ENCODE measurements at places on chromosomes 5 and 9.

DNA sequence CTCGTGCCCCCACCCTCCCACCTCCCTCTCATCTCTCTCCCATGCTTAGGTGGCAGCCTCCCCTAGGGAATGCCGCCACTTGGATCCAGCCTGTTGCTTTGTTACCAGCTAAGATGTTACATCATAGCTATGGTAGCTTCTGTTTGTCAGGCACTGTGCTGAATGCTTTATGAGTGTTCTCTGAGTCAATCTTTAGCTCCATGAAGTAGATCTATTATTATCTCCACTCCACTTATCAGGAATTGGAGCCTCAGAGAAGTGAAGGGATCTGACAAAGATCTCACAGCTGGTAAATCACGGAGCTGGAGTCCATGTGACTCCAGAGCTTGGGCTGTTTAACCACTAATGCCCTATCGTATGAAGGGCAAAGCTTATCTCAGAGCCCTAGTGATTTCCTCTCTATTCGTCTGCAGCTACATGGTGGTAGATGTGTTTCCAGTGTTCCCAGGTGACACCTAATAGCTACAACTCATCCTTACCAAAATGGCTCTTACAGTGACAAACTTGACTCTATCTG is 54.1 kb downstream of the GARNL3 start:
- no peak for DNase-seq

DNA sequence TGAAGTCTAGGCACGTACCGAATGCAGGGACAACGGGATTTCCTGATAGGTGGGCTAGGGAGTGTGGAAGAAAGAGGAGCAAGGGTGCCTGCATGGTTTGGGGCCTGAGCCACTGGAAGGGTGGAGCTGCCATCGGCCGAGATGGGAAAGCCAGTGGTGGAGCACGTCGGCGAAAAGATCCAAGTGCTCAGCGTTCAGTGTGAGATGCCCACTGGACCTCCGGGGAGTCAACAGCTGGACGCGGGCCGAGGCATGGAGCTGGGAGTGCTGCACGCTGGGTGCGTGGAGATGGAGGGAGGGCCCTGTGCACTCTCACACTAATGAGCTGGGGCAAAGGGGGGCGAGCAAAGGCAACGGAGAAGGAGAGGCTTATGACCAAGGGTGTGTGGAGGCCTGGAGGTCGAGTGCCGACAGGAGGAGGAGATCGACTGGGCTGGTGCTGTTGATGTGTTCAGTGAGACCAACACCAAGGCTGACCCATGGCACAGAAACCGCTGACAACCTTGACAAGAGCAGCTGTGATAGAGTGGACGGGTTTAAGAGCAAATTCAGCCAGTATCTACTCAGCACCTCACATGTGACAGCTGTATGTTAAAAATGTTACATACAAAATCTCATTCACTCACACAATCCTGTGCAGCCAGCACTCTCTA is 85.7 kb downstream of the STK10 start:
- no peak for DNase-seq

DNA sequence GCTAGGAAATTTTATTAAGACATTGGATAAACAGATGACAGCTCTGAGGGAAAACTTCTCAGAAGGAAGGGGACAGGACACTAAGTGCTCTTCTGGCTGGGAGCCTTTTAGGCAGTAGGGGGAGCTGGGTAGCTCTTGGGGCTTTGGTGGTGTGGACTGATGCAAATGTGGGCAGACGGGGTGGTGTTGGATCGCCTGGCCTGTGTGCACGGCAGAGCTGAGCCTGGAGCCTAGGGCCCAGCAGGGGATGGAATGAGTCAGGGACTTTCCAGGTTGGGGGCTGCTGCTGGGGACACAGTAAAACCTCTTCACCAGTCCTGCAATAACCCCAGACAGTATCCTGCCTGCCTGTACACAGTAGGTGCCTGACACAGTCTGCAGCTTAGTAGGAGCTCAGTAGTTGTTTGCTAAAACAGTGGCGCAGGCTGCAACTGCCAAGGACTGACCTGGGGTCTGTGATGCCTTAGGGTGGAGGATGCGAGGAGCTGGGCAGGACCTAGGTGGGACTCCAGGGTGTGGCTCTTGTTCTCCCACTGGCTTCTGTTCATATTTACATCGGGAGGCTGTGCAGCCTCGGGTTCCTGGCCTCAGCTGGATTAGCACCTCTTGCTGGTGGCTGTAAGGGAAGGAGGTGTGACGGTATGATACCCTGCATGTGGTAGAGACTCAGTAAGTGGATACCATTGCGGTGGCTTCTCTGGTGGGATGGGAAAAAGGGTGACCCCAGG is 83.8 kb downstream of the DAB2IP start:
- DNase-seq, result peak; percentile 61

DNA sequence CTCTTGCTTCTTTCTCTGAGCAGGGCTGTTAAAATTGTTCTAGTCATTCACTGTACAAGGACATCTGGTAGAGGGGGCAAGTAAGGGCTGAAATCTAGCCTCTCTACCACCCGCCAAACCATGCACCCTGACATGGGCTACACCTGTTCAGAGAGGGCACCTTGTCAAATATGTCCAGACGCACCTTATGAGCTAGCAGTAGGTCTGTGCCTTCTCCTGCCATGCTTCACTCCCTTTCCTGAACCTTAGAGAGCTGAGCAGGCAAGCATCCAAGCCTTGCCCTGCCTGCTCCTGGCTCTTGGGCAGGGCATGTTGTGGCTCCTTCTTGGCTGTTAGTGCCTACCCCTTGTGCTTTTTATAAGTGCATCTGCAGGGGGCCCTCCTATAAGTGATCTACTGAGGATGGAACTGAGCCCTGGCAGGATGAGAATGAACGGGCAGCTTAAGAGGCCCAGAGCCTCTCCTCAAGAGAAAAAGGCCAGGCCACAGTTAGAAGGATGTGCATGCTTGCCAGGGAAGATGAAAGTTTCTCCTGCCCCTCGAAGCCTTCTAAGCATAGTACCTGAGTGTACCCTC is 3.8 kb upstream of the NEUROG1 start:
- DNase-seq, result no peak

- DNase-seq, result peak; percentile 53
Observed at GRCh38 chr9:128946571-128947276, 679 bp downstream of the DOLK start.

GRCh38 chr5:932151-932627 is 39.5 kb downstream of the TRIP13 start:
- DNase-seq, result no peak

- no peak for DNase-seq
Observed at GRCh38 chr9:33823801-33824200, 6.8 kb downstream of the UBE2R2 start.

- peak; percentile 17 for DNase-seq
Observed at GRCh38 chr5:116763987-116764866, 189.6 kb upstream of the SEMA6A start.

DNA sequence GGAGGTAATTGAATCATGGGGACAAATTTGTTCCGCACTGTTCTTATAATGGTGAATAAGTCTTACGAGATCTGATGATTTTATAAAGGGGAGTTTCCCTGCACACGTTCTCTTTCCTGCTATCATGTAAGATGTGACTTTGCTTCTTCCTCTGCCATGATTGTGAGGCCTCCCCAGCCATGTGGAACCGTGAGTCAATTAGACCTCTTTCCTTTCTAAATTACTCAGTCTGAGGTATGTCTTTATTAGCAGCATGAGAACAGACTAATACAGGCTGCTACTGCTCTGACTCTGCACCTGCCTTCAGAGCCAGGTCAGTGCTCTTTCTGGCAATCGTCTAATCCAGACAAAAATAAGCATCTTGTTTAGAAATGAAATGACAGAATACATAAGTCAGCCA is 479.2 kb upstream of the TUSC1 start:
- no peak for DNase-seq

- DNase-seq, result no peak
Observed at GRCh38 chr5:135135530-135136226, 101.7 kb upstream of the PITX1 start.

GRCh38 chr5:15787681-15788080 is 287.7 kb downstream of the FBXL7 start:
- DNase-seq, result no peak

GRCh38 chr5:156379206-156379605 is 52.2 kb downstream of the SGCD start:
- DNase-seq, result no peak

DNA sequence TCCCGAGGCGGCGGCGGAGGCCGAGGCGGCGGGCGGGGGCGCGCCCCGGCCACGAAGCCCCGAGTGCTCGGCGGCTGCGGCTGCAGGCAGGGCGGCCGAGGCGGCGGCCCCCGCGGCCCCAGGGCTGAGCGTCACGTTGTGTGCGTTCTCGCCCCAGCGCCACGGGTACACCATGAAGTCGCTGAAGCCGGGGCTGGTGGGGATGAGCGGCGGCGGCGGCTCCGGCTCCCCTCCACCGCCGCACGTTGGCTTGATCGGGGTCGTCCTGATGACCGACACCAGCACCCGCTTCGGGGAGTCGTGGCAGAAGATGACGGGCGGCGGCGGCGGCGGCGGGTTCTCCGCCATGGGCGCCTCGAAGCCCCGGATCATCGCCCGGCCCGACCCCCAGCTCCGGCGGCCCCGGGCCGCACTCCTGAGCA is 498 bp downstream of the ZNF367 start:
- DNase-seq, result no peak

DNA sequence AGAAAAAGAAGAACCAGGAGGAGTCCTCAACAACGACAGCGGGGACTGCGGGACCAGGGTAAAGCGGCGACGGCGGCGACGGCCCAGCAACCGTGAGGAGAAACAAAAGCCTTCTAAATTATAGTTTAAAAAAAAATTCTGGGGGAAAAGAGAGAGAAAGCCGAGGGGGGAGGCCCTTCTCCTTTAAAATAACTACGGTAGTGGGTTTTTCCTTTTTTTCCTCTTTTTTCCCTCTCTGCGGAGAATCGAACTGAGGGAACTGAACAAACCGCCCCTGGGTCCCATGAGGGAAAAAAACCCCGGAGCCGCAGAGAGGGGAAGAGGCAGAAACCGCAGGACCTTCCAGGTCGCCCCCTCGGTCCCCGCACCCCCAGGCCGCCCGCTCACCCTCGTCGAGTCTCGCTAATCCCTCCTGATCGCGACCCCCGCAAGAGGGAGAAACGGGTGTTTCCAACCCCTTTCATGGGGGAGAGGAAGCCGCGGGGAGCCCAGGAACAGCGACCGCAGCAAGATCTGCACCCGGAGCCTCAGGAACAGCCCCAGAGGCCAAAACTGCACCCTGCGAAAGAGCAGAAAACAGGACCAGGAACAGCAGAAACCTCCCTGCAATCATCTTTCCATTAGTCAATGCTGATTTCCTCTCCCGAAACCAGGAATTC is 453 bp downstream of the CPEB4 start:
- no peak for DNase-seq

GRCh38 chr9:100674419-100675122 is 96.7 kb downstream of the CAVIN4 start:
- no peak for DNase-seq

- DNase-seq, result no peak
Observed at GRCh38 chr5:172450861-172451695, 3.2 kb downstream of the SH3PXD2B start.

DNA sequence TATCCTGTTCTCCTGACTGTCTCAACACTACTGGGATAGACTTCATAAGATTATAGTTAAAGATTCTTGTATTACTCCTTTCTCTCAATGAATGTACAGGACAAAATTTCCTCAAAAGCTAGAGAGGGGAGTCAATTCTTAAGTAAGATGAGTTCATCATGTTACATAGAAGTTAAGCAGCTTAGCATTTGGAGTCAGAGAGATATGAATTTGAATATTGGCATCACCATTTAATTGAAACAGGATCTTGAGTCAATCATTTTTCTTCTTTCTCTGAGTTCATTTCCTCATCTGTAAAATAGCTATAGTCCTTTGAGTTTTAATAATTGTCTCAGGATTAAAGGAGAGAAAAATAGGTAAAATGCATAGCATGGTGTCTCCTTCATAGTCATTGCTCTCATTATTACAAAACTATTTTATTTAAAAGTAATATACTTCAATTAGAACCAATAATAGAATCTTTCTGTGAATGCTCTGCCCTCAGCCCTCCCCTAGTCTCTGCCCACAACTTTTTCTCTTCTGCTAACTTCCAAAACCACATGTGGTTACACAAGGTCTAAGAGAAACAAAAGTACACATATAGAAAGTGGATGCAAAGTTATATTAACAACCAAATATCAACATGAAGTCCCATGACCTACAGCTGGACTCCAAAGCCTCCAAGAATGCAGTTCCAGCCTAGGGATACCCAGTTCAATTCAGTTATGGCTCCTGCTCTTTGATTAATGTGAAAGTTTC is 265.6 kb downstream of the TLE1 start:
- DNase-seq, result no peak

DNA sequence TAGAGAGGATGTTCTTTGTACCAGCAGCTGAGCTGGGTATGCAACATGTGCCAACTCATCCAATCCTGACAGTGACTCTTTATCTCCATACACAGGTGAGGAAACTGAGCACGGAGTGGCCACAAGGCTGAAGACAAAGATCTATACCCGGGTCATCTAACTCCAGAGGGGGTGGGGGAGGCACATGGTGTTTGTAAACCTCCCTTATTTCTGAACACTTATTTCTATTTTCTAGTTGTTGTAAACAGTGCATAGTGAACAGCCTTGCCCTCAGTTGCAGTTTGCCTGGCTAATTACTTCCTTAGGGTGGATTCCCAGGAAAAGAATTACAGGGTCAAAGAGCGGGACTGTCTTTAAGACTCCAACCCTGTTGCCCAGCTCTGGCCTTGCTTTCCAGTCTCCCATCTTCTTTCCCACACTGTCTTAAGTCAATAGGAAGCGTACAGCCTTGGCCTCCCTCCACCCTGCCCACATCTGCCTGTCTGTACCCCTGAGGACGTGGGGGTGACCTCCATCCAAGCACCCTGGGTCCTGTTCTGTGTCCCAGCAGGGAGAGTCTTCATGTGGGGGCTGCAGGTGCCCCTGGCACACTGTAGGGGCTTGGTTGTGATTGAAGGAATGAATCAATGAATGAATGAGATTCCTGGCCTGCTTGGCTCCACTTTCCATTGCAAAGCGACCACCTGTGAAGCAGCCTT is 13.2 kb upstream of the FIBCD1 start:
- no peak for DNase-seq

GRCh38 chr9:109331353-109331752 is 10.5 kb upstream of the EPB41L4B start:
- DNase-seq, result peak; percentile 28

DNA sequence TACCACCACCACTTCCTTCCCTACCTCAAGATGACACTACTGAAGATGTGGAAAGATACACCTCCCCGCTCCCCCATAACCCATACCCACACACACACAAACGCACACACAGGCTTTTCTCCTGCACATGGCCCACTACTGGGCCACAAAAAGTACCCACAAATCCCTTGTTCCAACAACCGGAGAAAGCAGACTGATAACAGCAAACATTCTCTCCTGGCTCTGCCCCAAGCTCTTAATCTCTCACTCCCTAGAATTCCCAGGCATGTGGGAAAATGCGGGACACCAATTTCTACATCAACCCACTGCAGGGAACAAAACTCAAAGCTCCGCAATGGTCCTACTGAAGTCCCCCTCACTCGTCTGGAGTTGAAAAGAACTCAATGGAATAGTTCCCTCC is 611.0 kb upstream of the KLF4 start:
- DNase-seq, result no peak

DNA sequence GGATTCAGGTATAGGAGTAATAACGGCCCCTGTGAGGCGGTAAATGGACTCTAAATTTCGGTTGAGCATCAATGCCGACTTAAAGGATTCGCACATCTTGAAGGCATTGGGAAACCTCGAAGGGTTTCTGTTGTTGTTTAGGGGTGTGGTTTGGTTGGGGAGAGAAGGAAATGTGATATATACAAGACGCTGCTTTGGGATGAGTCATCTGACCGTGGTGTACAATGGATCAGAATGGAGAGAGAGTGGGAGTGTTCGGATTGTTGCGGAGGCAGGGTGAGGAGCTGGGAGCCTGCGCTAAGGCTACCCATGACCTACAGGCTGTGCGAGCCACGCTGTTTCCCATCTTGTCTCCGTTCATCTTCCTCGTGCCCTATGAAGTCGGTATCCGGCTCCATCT is 60.4 kb upstream of the ERCC6L2 start:
- DNase-seq, result no peak
